Stomach (tissue), 19 donors: ENCODE measurements at places on chromosomes 5 and 9. TPM values are rescaled to one million over a fixed set of nuclear protein-coding genes. Genes with fewer than 3 reads are reported as not detected.

Gene CA9
- 81.7 TPM for total RNA-seq

Gene FGD3
- total RNA-seq = 8.1 TPM

- no peak for DNase-seq
These were observed 662.4 kb downstream of the DTWD2 start for GRCh38 chr5:118325931-118326330.

Gene ADCY2
- 0.89 TPM for total RNA-seq

Gene F2RL1
- total RNA-seq = 6.7 TPM

Gene HSDL2
- total RNA-seq = 25.0 TPM

Gene IL7R
- 124 TPM for total RNA-seq

DNA sequence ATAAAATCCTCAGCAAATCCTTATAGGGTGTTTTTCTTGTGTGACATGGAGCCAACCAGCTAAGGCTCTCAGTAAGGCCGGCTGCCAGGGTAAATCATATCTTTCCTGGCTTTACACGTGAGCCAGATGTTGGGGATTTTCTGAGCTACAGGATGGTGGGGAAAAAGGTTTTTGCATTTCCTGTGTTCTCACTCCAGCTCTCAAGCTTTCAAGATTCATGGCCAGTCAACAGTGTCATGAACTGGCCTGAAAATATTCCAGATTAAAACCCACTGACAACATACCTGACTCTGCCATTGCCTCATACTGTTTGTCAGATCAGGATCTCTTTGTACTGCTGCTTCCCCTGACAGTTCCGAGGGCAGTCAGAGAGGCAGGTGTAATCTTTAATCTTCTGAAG, 306.9 kb downstream of the GLIS3 start:
- no peak for DNase-seq

Gene LCN9
- total RNA-seq = not detected

Gene SPINK6
- total RNA-seq = not detected

- DNase-seq = peak; percentile 20
These were observed 1.5 kb upstream of the MYOZ3 start for GRCh38 chr5:150659360-150660107.

Gene PCDHB7
- total RNA-seq = not detected

Gene GALNT12
- total RNA-seq = 126 TPM

DNA sequence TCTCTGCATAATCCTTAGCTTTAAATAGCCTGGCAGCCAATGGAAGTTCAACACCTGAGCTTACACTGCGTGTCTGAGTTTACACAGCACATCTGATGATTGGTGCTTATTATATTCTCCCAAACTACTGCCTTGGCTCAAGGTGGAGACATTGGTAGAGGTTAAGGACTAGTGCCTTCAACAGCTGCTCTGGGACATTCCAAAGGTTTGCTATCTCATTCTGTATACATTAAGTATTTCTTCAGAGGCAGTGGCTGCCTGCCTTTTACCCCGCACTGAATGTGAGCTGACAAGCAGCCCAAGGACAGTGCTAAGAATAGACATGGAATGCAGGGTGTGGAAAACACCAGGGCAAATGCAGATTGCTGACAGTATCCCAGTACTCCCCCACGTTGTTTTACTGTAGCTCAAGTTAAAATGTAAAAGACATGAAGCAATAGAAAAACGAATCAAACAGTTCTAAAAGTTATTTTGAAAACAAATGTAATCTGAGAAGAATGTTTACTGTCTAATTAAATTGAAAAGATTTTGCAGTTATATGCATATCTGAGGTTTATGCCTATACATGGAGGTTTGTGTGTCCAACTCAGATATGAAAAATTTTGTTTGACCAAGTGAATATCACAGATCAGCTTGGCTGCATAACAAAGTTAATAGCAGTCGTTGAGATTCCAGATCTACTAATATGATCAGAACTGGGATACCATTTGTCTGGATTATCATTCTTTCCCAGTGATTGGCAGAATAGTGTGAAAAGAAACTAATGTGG, 1.8 kb downstream of the HSPB3 start:
- peak; percentile 37 for DNase-seq

Gene LOX
- total RNA-seq = 4.5 TPM

GRCh38 chr9:79012561-79012960, 559.2 kb upstream of the TLE4 start:
- DNase-seq = no peak

GRCh38 chr9:72945391-72945790, 7.5 kb downstream of the ALDH1A1 start:
- no peak for DNase-seq

- DNase-seq = peak; percentile 61
These were observed 42.8 kb downstream of the RAPGEF1 start for GRCh38 chr9:131697097-131697496.

Gene HCN1
- total RNA-seq = not detected

- no peak for DNase-seq
These were observed 131.9 kb downstream of the ST8SIA4 start for GRCh38 chr5:100771181-100771580.

GRCh38 chr5:36875051-36875789, 1.3 kb upstream of the NIPBL start:
- peak; percentile 79 for DNase-seq

DNA sequence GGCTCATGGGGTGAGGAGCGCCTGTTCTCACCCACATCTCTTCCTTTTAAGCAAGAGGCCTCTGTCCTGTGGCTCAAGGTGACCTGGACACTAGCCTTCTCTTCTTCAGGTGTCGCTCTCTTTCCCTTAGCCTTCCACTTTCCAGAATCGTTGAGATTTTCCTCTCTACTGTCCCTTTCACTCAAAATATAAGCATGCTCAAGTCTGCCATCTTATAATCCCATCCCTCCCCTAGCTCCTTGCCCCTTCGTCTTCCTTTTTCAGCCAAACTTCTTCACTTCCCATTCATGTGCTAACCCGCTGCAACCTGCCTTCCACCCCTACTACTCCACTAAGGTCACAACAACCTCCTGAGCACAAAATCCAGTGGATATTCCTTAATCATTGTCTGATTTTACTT, 13.1 kb downstream of the PTGR1 start:
- no peak for DNase-seq

Gene PRSS3
- total RNA-seq = not detected

Gene GRM6
- not detected for total RNA-seq

Gene RASEF
- total RNA-seq = 64.8 TPM

DNA sequence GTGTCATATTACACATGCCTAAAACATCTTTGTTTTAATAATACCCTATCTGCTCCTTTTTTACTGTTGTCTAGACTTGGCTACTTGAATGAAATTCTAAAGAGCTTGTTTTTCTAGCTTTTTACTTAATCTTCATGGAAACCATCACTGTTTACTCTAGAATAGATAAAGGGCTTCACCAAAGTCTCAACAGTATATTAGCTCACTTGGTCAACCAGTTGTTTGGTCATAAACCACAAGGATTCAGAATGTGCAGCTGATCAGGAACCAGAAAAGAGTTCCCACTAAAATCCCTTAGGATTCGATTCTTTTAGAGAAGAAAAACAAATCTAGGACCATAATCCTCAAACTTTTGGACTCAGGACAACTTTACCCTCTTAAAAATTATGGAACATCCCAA, 38.0 kb downstream of the CDO1 start:
- no peak for DNase-seq

GRCh38 chr9:133990366-133991213, 1.5 kb downstream of the VAV2 start:
- DNase-seq = peak; percentile 93
